Right atrium auricular region (tissue), 2 donors: ENCODE measurements at places on chromosomes 3 and 15.

DNA sequence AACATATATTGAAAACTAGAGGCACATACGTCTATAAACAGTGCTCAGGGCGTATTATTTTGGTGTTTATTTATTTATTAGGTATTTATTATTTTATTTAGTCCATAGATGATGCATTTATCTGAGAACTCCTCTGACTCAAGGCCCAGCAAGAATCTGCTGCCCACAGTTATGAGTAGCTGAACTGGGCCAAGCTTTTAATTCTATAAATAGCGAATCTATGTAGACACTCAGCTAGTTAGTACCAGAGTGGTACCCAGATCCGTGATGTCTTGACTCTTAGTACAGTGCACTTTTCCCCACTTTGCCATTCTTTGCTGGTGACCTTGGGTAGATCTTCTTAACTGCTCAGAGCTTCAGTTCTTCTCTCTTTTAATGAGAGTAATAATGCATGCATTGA is 370.4 kb upstream of the TPRG1 start:
- no peak for DNase-seq

GRCh38 chr15:92822216-92823144 is 77.6 kb upstream of the CHD2 start:
- DNase-seq: no peak

GRCh38 chr3:41350441-41350840 is 151.1 kb downstream of the CTNNB1 start:
- no peak for DNase-seq

DNA sequence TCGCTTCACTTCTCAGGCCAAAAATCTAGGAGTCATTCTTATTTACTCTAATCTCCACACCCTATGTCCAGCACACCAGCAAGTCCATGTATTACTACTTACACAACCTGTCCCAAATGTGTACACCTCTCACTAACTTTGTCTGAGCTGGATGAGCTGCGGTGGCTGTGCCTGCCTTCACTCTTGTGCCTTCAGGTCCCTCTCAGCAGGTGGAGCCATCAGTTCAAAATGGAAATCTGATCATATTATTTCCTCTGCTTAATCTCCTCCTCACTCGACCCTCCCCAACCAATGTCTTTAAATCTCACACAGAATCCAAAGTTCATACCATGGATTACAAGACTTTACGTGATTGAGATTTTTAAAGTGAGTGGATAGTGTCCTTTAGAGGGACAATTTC is 82.8 kb downstream of the SSR3 start:
- DNase-seq: no peak

GRCh38 chr3:138325990-138326389 is 3.7 kb downstream of the NME9 start:
- DNase-seq: no peak

DNA sequence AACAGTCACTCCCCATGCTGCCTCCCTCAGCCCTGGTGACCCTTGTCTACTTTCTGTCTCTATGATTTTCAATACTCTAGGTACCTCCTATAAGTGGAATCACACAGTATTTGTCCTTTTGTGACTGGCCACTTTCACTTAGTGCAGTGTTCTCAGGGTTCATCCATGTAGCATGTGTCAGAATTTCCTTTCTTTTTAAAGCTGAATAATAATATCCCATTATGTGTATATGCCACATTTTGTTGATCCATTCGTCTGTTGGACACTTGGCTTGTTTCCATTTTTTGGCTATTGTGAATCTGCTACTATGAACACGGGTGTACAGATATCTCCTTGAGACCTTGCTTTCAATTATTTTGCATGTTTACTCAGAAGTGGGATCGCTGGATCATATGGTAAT is 34.1 kb downstream of the PML start:
- no peak for DNase-seq

DNA sequence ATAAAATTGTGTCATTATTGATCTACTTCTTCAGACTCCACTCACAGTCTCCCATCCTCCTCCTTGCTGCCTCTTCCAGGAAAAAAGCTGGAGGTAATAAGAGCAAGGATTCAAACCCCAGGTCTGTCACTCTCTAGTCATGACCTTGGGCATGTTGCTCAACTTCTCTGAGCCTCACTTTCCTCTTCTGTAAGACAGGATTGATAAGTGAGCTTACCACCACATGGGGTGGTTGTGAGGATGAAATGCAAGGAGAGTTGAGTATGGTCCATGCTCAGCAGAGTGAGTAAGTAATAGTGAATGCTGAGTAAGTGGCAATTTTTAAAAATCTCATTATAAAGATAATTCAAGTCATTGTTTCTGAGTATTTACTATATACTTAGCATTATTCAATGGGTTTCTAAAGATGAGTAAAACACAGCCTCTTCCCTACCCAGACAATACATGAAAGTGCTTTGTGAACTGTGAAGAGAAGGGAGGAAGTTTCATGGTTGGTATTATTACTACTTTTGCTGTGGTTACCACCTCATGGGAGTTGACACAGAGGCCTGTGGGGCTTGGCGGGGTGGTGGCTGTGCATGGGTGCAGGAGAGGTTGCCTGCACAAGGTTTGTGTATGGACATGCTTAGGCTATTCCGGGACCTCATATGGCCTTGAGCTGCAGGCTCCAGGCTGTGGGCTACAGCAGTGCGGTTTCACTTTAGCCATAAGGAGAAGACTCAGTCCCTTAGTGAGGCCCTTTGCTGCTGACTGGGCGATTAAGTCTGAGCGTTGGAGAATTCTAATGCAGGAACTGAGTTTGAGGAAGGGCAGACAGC is 30.0 kb downstream of the SLC6A11 start:
- DNase-seq: no peak

DNA sequence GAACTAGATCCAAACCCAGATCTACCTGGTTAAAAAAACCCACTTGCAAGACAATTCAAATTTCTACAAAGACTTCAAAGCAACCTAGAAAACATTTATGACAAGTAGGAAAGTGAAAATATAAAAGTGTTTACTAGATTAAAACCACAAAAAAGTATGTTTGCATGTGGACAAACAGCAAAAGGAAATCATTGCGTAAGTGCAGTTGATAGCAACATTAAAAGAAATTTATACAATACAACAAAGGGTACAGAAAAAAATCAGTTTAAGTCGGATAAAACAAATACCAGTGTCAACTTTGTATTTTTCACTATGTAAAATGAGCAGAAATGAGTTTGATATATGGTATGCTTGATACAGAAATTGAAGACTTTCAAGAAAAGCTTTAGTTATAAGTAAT is 2.6 kb downstream of the EIF5A2 start:
- DNase-seq: no peak

DNA sequence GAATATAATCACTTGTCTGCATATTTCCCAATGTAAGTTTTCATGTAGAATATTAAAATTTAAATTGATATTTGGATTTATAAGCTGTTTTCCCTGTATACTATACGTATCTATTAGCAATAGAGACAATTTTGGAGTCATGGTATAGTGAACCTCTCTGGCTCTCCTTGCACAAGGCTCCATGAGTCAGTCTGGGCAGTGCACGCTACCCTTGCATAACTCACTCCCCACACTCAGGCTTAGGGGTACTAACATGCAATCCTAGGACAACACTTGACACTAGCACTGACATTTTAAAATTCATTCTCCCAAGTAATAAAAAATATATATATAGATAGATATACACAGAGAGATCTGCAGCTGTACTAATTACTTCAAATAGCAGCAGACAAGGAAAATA is 39.2 kb downstream of the SLC24A1 start:
- no peak for DNase-seq

- no peak for DNase-seq
Measured at GRCh38 chr15:49036650-49037545, 9.3 kb downstream of the SECISBP2L start.

GRCh38 chr3:194536871-194537637 is 50.3 kb upstream of the ATP13A3 start:
- DNase-seq: no peak

GRCh38 chr15:68418611-68419161 is 13.3 kb downstream of the ITGA11 start:
- peak; percentile 65 for DNase-seq

DNA sequence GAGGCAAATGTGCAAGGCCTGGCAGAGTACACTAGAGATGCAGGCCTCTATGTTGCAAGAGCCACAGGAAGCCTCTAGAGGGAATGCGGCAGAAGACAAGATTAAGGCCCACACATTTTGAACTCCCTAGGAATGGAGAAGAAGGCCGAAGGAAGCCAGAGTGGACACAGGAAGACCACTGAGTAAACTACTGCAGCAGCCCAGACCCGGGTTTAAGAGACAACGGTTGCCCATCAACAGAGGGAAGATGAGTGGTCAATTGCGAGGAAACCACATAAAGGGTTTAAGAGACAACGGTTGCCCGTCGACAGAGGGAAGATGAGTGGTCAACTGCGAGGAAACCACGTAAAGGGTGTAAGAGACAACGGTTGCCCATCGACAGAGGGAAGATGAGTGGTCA is 14.6 kb downstream of the CHSY1 start:
- DNase-seq: no peak

DNA sequence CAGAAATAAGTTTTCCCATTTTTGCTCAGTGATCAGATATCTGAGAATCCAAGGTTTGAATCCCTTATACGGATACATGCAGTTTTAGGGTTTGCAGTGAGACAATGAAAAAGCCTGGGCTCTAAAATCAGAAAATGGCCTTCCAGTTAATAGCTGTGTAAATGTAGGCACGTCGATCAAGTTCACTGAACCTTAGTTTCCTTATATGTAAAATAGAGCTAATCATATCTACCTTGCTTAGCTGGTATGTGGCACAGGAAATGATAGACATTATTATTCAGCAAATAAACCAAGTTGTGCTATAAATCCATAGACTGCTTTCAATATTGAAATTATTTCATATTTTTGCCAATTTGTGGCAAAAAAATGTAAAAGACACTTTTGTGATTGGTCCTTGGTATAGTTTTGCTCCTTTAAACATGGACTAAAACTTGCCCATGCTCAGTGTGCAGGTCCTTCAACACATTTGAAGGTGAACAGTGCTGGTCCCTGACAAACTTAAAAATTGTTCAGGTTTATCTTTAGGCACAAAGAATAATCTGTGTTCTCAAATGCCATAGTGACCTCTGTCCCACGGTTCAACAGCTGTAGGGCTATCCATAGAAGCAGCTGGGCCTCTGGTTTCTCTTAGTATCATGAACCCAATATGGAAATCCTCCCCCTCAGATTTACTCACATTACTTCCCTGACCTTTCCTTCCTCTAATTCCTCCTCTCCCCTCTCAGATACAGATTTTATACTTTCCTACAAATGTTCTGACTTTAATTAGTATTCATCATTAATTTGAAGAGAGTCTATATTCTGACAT is 51.0 kb downstream of the CCDC54 start:
- no peak for DNase-seq

- DNase-seq: no peak
Measured at GRCh38 chr15:39874890-39875549, 45.0 kb downstream of the GPR176 start.

DNA sequence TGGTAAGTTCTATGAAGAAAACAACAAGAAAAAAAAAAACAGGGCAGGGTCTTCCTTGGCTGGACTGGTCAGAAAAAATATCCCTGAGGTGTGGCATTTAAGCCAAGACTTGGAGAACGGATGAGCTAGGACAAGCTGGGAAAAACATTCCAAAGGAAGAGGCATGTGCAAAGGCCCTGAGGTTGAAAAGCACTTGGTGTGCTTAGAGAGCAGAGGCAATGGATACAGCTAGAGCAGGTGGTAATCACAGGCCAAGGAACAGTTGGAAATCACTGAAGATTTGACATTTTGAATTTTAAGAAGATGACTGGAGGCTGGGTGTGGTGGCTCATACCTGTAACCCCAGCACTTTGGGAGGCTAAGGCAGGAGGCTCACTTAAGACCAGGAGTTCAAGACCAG is 42.9 kb upstream of the PDE8A start:
- DNase-seq: no peak

DNA sequence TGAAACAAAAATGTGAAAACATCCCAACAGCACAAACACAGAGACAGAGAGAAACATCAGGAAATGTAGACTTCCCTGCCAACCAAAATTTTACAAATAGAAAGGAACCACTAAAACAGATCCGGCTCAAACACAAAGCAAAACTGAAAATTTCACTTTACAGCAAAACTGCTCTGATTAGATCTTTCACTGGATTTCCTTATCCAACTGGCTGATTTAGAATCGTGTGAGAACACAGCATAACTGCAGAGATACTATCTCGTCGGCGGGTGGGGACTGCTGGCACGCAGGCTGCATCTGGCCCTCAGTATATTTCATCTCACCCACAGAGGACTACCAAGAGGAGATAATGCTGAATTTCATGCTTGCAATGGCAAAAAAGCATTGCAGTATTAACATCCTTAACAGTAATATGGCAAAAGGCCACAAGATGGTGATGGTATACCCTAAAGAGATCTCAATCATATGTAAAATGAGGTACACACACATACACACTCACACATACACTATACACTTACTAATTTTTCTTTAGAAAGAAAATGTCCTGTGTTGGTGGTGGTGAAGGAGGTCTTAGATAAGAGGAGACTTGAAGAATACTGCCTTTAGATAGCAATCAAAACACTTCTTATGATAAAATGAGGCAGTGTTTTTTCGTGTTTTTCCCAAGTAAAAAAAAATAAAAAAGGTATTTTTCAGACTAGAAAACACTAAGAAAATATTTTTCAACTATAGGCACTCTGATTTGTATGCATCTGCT is 10.6 kb upstream of the LEO1 start:
- no peak for DNase-seq

- DNase-seq: peak; percentile 80
Measured at GRCh38 chr3:99505646-99506269, 132.6 kb upstream of the COL8A1 start.

DNA sequence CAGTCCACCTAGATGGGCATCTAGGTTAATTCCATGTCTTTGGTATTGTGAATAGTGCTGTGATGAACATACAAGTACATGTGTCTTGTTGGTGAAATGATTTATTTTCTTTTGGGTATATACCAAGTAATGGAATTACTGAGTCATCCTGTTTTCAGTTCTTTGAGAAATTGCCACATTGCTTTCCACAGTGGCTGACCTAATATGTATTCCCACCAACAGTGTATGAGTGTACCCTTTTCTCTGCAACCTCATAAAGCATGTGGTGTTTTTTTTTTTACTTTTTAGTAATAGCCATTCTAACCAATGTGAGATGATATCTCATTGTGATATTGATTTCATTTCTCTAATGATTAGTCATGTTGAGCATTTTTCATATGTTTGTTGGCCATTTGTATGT is 86.0 kb upstream of the NDN start:
- DNase-seq: no peak

- no peak for DNase-seq
Measured at GRCh38 chr3:56304069-56304468, 164.2 kb downstream of the ERC2 start.

GRCh38 chr3:72997421-72997961 is 880 bp downstream of the PPP4R2 start:
- no peak for DNase-seq

- no peak for DNase-seq
Measured at GRCh38 chr3:103365467-103365866, 930.7 kb downstream of the ZPLD1 start.

GRCh38 chr15:66254951-66255676 is 1.6 kb upstream of the MEGF11 start:
- no peak for DNase-seq

- DNase-seq: no peak
Measured at GRCh38 chr3:172133838-172134237, 94.5 kb downstream of the FNDC3B start.

- DNase-seq: no peak
Measured at GRCh38 chr15:88908697-88909621, 4.2 kb downstream of the MFGE8 start.
